ENCODE measurements at places on chromosomes 4 and X. TPM values are rescaled to one million over a fixed set of nuclear protein-coding genes. Genes with fewer than 3 reads are reported as not detected.

Gene SSX1
- total RNA-seq: not detected

Gene RPL34
- total RNA-seq: 1,226 TPM

Gene CFI
- 0.24 TPM for total RNA-seq

Gene ADH4
- total RNA-seq: not detected

Gene LARP1B
- 22.3 TPM for total RNA-seq

Gene LANCL3
- 0.24 TPM for total RNA-seq

Gene MAOB
- 0.82 TPM for total RNA-seq

Gene UCP1
- total RNA-seq: not detected

Gene PAGE1
- total RNA-seq: not detected

Gene TMEM33
- 65.9 TPM for total RNA-seq

- DNase-seq: no peak
- no peaks in the 10 kb centered on the region for H3K36me3 ChIP-seq
- peaks cover 3% of the 10 kb centered on the region for H3K27me3 ChIP-seq
- H3K27ac ChIP-seq: no peak overlapping the region
These were observed 168.5 kb upstream of the LDB2 start for GRCh38 chr4:17066972-17067371.

GRCh38 chrX:155148724-155149537 lies 67.3 kb upstream of the VBP1 start:
- H3K4me3 ChIP-seq: no peak overlapping the region
- no peak for DNase-seq
- H3K27ac ChIP-seq: no peak overlapping the region
- H3K36me3 ChIP-seq: no peaks in the 10 kb centered on the region
- H3K4me1 ChIP-seq: peaks cover 7% of the 10 kb centered on the region

DNA sequence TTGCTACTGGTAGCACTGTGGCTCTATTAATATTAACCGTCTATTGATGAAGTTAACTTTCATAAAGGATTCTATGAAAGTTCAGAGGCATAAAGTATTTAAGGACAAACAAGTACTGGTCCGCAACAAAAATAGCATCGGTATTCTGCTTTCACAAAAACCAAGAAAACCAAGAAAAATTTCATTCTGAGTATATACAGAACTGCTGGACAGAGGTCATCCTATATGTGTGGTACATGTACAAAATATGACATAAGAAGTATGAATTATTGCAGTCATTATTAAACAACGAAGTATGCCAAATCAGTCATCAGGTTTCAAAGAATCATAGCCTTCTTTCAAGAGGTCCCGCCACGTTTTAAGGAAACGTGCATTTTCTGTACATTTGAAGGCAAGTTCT lies 2.4 kb downstream of the C4orf46 start:
- no peak for DNase-seq
- peak overlapping the region; percentile 46 for H3K4me3 ChIP-seq
- H3K27ac ChIP-seq: no peak overlapping the region
- peaks cover 13% of the 10 kb centered on the region for H3K36me3 ChIP-seq
- H3K27me3 ChIP-seq: no peaks in the 10 kb centered on the region
- peaks cover 17% of the 10 kb centered on the region for H3K4me1 ChIP-seq

- no peak for DNase-seq
- H3K4me3 ChIP-seq: no peak overlapping the region
- H3K4me1 ChIP-seq: peaks cover 7% of the 10 kb centered on the region
- H3K27ac ChIP-seq: no peak overlapping the region
- no peaks in the 10 kb centered on the region for H3K36me3 ChIP-seq
These were observed 209.3 kb downstream of the GPC3 start for GRCh38 chrX:133776072-133776471.

DNA sequence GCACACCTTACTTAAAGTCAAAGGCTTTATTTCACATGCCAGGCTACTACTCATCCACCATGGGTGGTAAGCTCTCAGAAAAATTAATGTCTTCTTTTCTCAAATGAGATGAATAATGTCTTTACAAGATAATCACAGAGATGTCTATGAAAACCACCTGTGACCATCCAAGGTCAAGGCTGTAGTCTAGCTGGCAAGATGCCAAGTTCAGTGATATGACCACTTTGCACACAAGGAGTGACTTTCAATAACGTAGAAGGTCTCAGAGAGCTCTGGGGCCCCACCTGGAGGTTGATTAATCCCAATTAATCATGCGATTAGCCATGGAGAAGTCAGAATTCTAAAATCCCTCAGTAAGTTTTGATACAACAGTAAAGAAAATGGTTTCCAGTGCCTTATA lies 20.5 kb downstream of the ANOS1 start:
- H3K36me3 ChIP-seq: no peaks in the 10 kb centered on the region
- no peaks in the 10 kb centered on the region for H3K4me1 ChIP-seq
- H3K27me3 ChIP-seq: no peaks in the 10 kb centered on the region
- no peak overlapping the region for H3K27ac ChIP-seq
- DNase-seq: no peak
- H3K4me3 ChIP-seq: no peak overlapping the region

GRCh38 chr4:6926681-6927478 lies 17.3 kb downstream of the TBC1D14 start:
- H3K4me3 ChIP-seq: no peak overlapping the region
- H3K4me1 ChIP-seq: peaks cover 31% of the 10 kb centered on the region
- no peak overlapping the region for H3K27ac ChIP-seq
- no peak for DNase-seq
- no peaks in the 10 kb centered on the region for H3K27me3 ChIP-seq

GRCh38 chr4:80006935-80007744 lies 65.9 kb downstream of the ANTXR2 start:
- no peak overlapping the region for H3K4me3 ChIP-seq
- peaks cover 3% of the 10 kb centered on the region for H3K4me1 ChIP-seq
- H3K36me3 ChIP-seq: peaks cover 21% of the 10 kb centered on the region

DNA sequence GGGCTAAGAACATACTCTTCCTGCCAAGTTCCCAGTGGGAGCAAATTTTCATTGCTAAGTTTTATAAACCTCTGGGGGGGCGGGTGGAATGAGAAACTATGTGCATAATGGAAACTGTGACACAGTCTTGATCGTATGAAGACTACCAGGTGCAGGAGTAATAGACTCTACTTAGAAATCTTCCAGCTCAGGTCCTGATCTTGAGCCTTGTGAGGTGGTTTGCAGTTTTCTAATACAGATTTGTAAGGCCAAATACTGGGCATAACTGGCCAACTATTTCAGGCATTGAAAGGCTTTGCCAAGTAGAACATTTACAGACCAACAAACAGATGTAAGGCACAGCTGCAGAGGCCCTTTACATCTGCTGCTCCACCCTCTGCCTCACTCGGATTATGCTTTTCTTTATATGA lies 89.7 kb upstream of the CBR4 start:
- H3K27me3 ChIP-seq: no peaks in the 10 kb centered on the region
- peaks cover 15% of the 10 kb centered on the region for H3K4me1 ChIP-seq
- no peak for DNase-seq
- no peak overlapping the region for H3K4me3 ChIP-seq
- H3K27ac ChIP-seq: no peak overlapping the region
- H3K36me3 ChIP-seq: peaks cover 30% of the 10 kb centered on the region

DNA sequence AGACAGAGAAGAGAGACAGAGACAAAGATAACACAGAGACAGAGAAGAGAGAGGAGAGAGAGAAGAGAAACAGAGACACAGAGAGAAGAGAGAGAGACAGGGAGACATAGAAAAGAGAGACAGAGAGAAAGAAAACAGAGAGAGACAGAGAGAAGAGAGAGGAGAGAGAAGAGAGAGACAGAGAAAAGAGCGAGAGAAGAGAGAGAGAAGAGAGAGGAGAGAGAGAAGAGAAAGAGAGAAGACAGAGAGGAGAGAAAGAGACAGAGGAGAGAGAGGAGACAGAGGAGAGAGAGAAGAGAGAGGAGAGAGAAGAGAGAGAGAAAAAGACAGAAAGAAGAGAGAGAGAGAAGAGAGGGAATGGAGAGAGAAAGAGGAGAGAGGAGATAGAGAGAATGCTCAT lies 601.1 kb upstream of the PRKX start:
- H3K27ac ChIP-seq: no peak overlapping the region
- peaks cover 6% of the 10 kb centered on the region for H3K4me1 ChIP-seq
- no peaks in the 10 kb centered on the region for H3K27me3 ChIP-seq
- no peaks in the 10 kb centered on the region for H3K36me3 ChIP-seq
- no peak for DNase-seq

- no peak overlapping the region for H3K4me3 ChIP-seq
- no peaks in the 10 kb centered on the region for H3K36me3 ChIP-seq
- H3K27me3 ChIP-seq: no peaks in the 10 kb centered on the region
- DNase-seq: no peak
- peaks cover 41% of the 10 kb centered on the region for H3K4me1 ChIP-seq
These were observed 273.7 kb downstream of the PTTG2 start for GRCh38 chr4:38233727-38234480.

DNA sequence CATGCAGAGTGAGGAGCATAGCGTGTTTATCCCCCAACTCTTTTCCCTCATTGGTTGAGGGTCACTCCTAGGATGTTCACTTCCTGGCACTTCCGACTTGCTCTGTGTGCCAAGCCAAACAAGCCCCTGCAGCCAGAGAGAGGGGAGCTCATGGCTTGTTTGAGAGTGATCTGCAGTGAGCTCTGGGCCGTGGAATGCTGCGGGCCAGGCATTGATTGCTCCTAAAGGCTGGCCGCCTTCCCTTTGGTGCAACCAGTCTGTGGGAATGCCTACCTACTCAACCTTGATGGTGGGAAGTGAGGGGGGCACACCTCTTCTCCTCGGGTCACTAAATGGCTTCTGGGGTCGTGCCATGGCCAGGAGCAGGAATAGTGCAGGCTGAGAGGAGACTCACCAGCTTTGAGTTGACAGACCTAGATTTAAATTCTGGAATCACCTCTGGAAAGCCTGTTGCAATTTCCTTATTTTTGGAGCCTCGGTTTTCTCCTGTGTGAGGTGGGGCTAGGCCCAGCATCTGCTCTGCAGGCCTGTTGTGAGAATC lies 152.0 kb upstream of the STX18 start:
- no peaks in the 10 kb centered on the region for H3K27me3 ChIP-seq
- DNase-seq: no peak
- no peaks in the 10 kb centered on the region for H3K4me1 ChIP-seq

GRCh38 chrX:33175201-33175600 lies 36.1 kb downstream of the DMD start:
- H3K27ac ChIP-seq: no peak overlapping the region
- H3K27me3 ChIP-seq: no peaks in the 10 kb centered on the region
- DNase-seq: no peak
- H3K36me3 ChIP-seq: no peaks in the 10 kb centered on the region

- H3K27me3 ChIP-seq: no peaks in the 10 kb centered on the region
- no peak for DNase-seq
- no peak overlapping the region for H3K4me3 ChIP-seq
- H3K36me3 ChIP-seq: peaks cover 28% of the 10 kb centered on the region
- H3K27ac ChIP-seq: no peak overlapping the region
These were observed 6.6 kb downstream of the OCIAD2 start for GRCh38 chr4:48899950-48900349.

- peaks cover 2% of the 10 kb centered on the region for H3K36me3 ChIP-seq
- no peak for DNase-seq
- no peaks in the 10 kb centered on the region for H3K27me3 ChIP-seq
- H3K27ac ChIP-seq: no peak overlapping the region
- H3K4me1 ChIP-seq: peaks cover 6% of the 10 kb centered on the region
These were observed 66.9 kb upstream of the GRID2 start for GRCh38 chr4:92236877-92237276.

- H3K4me1 ChIP-seq: peaks cover 21% of the 10 kb centered on the region
- no peak for DNase-seq
- H3K27me3 ChIP-seq: no peaks in the 10 kb centered on the region
- H3K36me3 ChIP-seq: peaks cover 13% of the 10 kb centered on the region
- no peak overlapping the region for H3K4me3 ChIP-seq
- no peak overlapping the region for H3K27ac ChIP-seq
These were observed 13.3 kb downstream of the SPCS3 start for GRCh38 chr4:176333076-176333475.

- peaks cover 3% of the 10 kb centered on the region for H3K27me3 ChIP-seq
- no peak overlapping the region for H3K27ac ChIP-seq
- H3K36me3 ChIP-seq: no peaks in the 10 kb centered on the region
These were observed 62.1 kb upstream of the CCDC160 start for GRCh38 chrX:134174859-134175258.

DNA sequence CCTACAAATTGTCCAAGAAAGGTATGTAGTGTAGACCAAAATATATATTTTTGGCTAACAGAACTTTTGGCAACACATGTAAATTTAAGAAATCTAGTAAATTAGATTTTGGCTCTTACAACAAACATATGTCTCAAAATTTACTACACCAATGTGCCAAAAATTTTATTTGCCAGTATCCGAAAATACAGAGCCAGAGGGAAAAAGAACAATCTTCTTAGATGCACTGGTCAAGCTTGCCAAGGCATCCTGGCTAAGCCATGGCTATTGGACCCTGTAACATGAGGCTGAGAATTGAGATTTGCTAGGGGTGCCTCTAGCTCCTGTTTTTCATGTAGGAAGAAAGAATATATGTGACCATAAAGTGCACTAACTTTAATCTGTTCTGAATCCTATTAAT lies 91.8 kb downstream of the GABRG1 start:
- H3K4me1 ChIP-seq: no peaks in the 10 kb centered on the region
- H3K36me3 ChIP-seq: no peaks in the 10 kb centered on the region
- no peak overlapping the region for H3K4me3 ChIP-seq
- no peaks in the 10 kb centered on the region for H3K27me3 ChIP-seq
